T-helper 22 cell (primary cell): ENCODE measurements at places on chromosomes 6 and 20.

- DNase-seq: no peak
Observed at GRCh38 chr6:49618257-49618656, 18.4 kb downstream of the RHAG start.

DNA sequence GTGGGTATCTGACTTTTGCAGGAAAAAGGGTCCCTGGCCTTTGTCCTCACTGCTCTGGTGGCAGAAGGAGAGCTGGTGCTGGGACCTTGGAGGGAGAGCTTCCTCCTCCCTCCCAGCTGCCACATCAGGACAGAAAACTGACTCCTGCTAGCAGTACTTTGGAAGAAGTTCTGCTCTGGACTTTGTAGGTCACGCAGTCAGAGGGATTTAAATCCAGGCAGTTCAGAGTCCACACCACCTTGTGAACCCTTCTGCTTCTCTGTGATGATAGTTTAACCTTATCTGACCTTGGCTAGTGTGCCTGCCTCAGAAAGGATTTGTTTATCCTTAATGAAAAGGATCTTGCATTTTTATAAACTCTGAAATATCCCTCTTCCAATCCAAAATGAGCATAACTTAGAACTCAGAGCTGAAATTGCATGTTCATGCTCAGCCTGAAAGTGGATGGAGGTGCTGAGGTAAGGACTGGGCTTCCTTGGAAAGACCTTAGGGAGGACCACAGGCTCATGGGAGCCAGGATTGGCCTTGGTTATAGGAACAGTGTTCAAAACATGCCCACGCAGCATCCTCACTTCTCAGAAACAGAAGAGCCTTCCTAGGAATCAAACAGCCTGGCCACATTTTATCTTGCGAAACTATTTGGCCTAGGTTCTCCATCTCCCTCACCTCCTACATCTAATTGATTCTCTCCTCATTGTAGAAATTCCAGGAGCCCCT, 123.9 kb upstream of the SASH1 start:
- DNase-seq: no peak

- no peak for DNase-seq
Observed at GRCh38 chr20:44736170-44737021, 9.3 kb upstream of the KCNK15 start.

DNA sequence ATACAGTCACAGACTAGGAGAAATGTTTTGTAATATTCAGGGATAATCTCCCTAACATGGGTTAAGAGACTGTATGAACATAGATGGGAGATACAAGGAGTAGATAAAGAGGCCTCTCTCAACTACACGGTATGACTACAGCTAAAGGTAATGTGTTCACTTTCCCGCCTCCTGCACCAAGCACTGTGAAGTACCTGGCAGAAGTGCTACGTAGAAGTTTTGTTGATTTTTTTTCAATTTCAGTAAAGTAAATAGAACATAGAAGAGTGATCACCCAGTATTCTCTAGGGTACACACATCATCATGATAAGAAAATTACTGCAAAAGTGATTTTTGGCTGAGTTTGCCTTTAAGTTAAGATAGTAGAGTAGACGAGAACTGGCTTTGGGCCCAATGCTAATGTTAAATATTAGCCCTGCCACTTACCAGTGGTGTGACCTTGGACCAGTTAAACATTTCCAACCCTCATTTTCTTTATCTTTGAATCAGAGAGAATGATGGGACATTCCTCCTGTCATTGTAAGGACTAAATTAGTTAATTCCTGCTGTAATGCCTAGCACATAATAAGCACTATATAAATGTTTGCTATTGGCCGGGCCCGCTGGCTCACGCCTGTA, 183.6 kb downstream of the COL9A1 start:
- DNase-seq: no peak

GRCh38 chr6:105251689-105252088, 71.9 kb upstream of the POPDC3 start:
- DNase-seq: no peak
